ENCODE measurements at places on chromosomes 1 and 21.

DNA sequence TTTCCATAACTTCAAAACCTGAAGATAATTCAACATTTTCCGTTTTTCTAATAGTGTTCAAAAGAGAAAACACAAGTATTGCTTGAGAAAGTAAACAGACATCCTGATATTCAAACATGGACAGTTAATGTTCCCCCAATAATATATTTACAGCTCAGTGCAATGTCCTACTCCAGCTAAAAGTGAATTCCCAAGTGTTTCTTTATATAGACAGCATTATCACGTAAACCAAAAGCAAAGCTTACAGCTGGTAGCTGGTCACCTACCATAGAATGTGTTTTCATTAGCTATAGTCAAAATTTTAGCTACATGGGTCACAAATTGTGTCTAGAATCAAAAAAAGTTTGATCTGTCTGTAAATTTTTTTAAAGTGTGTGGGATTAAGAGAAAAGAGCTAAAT, 34.9 kb downstream of the WLS start:
- DNase-seq = no peak

DNA sequence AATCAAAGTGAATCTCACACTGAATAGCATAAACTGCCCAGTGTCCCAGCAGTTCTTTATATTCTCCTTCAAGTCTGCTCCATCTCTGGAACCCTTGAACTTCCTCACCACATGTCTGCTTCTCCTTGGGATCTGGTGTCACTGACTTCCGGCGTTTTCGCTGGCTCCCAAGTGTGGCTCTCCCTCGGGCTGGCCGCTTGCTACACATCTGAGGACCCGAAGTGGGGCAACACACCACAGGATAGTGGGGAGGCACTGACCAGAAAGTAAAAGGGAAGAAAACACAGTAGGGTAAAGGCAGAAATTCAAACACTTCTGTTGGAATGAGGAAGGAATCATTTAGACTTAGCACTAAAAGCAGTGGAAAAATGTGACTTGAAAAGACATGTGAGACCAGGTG, 5.1 kb downstream of the NIT1 start:
- DNase-seq = no peak

DNA sequence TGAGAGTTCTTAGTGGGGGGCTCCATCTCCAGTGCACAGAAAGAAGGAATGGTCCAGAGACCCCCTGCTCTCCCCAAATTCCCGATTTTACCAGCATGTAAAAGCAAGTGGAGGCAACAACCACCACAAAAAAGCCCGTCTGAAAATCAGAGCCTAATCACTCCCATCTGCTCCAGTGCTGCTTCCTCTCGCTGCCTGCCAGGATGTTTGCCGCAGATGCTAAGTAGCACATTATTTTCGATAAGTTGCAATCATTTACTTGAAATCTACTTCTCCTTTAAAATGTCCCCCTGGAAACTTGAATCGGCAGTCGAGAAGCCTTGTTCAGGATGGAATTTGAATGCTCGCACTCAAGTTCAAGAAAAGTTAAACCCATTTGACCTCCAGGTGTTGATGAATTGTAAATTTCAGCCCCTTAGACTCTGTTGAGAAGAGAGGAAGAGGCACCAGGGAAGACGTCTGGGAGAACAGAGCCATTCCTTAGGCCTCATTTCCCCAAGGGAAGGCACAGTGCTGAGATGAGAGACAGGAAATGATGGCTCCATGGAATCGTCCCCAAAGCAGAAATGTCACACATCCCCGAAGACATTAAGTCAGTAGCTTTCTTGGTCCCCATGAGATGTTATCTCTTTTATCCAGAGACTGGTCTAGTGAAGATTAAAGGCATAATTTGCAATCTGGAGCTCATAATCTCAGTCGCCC, 221.3 kb downstream of the PBX1 start:
- DNase-seq = no peak

- DNase-seq = no peak
Measured at GRCh38 chr1:3541936-3542335, 69.4 kb downstream of the MEGF6 start.

DNA sequence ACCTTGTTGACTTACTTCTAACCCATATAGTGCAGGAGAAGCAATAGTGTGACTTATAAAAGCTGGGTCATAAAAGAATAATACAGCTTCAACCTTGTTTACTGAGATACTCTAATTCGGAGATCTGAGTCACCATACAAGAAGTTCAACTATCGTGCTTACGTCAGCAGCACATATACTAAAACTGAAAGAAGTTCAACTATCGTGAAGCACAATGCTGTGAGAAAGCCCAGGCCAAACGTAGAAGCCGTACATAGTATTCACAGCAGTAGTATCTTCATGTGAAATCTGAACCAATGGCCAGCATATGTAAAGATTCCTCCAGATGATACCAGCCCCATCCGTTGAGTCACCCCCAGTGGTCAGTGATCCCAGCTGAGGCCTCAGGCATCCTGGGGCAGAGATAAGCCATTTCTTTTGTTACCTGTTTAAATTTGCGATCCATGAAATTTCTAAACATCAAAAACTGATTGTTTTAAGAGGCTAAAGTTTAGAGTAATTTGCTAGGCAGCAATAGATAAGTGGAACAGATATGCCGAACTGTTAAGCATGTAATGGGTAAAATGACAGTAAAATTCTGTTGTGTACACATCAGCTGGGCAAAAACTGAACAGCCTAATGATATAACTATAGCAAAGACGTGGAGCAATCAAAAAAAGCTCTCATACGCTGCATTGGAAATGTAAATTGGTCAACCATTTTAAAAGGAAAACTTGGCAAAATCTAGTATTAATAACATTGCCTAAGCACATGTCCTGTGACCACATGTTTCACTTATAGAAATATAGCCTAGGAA, 53.9 kb upstream of the SAMD13 start:
- DNase-seq = no peak

DNA sequence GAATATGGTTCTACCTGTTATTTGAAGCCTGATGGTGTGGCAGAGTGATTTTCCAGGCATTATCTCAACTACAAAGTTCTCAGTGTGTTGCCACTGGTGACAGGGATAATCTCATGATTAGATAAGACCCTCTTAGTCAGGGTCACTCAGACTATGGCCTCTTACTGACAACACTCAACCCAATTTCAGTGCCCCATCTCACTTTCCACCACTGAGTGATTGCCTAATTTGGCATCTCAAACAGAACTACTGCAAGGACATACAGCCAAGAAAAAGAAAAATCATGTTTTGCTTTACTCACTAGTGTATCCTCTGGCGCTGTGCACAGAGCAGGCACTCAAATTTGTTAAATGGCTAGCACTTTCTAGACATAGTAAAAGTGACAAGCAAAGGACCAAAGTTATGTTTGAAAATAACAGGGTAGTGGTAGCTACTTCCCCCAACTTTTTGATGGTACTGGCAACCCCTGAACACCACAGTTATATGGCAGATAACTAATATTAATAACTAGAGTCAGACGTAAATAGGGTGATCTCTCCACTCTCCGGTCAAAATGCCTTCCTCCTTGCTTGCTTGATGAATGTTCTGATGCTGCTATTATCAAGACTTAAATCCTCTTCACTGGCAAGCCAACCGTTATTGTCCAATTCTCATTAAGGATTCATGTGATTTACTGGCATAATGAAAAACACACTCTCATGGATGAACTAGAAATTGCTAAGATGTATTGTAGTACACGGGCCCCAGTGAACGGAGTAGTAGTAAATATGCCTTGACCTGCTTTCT, 37.1 kb upstream of the SLC30A10 start:
- no peak for DNase-seq

GRCh38 chr1:37793773-37794371, at the start of gene MANEAL:
Gene MANEAL, plus strand, starts transcription at chr1:37793847. Its CDS starts 336 bp downstream, at chr1:37794183.
- peak; percentile 67 for DNase-seq

GRCh38 chr1:206685769-206686477, 1.2 kb downstream of the MAPKAPK2 start:
- peak; percentile 40 for DNase-seq

GRCh38 chr1:108200687-108201051, 526 bp upstream of the SLC25A24 start:
- DNase-seq = no peak

DNA sequence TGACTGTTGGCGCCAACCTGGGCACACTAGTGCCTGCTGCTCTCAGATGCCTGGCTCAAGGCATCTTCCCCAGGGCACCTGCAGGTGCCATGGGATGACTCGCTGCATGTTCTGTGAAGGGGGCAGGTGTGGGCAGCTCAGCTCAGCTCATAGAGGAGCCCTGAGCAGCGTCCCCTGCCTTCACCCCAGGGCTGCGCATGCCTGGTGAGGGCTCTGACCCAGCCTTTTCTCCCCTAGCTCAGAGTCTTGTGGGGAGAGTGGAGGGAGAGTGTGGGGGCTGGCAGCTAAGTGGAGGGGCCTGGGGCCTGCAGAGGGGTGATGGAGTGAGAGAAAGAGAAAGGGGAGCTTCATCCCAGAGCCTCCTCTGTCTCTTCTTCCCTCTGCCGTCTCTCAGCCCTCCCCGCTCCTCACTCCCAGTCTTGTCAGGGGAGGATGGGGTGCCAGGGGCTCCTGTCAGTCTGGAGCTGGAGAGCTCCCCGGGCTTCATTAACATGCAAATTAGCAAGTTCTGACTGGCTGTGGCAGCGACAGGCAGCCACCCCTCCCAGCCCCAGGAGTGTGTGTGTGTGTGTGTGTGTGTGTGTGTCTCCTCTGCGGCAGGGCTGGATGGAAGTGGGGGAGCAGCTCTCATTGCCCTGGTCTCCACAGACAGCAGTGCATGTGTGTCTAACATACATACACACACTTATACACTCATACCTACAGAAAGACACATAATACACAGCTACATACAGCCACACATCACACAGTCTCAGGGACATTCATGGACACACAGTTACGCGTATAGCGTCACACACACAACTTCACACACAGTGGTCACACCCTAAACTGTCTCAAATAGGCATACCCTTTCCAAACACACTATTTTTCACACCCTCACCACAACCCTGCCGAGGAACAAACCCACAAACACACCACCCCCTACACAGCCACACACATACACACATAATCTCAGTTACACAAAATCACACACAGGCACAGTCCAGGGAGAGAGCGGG, 34.0 kb downstream of the FOXO6 start:
- no peak for DNase-seq

- no peak for DNase-seq
Measured at GRCh38 chr1:91733108-91733710, 152.7 kb downstream of the TGFBR3 start.

- no peak for DNase-seq
Measured at GRCh38 chr1:94970783-94971182, 43.9 kb upstream of the CNN3 start.

DNA sequence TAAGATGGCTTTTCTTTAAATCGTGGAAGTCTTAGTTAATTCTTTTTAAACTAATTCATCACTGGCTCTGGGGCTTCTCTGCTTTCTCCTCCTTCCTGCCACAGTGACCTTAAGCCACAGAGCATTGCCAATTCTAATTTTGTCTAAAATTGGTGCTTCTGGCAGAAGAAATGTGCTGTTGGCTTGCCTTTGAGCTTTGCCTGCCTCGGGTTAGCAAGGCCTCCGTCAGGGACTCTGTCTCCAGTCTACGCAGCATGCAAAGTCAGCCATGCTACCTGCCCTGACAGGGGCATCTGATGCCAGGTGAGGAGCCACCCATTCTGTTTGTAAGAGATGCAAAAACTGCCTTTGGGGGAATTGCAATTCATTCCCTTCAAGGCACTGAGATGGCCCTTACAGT, 25.2 kb downstream of the CLDN14 start:
- no peak for DNase-seq

DNA sequence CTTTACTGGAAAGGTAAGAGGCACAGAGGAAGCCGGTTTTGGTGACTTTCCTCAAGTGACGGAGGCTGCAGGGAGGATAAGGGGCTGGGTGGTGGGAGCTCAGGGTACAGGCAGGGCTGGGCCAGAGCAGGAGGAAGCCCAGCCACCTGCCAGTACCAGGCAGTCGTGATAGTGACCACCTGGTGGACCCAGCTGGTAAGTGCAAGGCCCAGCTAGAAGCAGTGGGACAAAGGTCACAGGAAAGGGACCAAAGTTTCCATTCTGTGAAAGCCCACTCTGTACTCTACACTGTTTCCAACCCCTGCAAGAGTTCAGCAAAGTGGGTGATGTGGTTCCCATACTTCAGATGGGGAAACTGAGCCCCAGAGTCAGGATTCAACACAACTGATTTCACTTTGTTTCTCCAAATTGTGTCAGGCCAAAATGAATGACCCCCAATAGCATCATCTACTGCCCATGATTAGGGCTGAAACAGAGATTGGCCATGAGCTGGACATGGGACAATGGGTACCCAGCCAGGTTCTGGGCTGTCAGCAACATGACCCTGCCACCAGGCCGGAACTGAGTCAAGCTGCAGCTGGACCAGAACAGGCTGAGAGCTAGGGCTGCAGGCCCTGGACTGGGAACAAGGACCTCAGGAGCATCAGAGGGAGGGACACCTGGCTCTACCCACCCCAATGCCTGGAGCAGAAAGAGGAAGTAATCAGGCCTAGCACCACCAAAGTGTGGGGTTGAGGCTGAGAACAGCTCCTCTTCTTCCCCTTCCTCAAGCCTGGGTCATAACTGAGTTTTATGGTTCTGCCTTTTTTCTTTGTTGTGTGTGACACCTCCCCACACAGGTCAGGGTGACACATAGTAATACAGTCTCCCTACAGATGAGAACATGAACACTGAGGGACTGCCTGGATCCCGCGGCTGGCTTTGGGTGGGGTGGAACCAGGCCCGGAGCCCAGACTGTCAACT, 50.2 kb downstream of the KCNN3 start:
- DNase-seq = peak; percentile 17

DNA sequence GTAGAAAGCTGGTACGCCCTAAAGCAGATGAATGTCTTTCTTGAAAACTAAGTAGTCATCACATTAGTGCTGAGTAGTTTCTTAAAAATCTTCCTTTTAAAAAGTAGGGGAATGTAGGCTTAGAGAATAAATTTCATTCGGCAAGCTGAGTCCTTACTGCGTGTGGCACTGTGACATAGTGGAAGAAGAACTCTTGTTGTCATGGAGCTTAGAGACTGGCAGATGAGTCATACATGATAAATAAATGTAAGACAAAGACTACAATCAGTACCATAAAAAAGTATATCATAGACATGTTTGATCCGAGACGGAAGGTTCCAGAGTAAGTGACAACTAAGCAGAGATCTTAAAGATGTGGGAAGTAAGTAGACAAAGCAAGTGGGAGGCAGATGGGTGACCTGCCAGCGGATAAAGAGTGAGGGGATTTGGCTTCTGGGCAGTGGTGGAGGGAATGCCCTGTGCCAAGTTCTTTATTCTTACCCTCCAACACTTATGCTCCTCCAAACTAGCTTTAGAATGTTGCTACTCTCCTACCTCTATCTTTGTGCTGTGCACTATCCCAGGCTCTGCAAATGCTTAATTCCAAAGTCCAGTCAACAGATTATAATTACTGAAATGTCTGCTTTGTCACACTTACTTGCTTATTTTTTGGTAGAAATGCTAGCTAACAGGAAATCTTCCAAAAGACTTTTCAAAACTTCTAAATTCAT, 608.5 kb upstream of the USP24 start:
- no peak for DNase-seq

- no peak for DNase-seq
Measured at GRCh38 chr1:203031467-203031866, 5.2 kb downstream of the PPFIA4 start.

GRCh38 chr1:67572594-67573221, 112.3 kb upstream of the GADD45A start:
- DNase-seq = no peak

- DNase-seq = no peak
Measured at GRCh38 chr1:163872067-163872466, 550.3 kb downstream of the NUF2 start.

GRCh38 chr21:45450423-45451090, 45.6 kb downstream of the COL18A1 start:
- DNase-seq = no peak

- DNase-seq = no peak
Measured at GRCh38 chr1:184945678-184946412, 28.5 kb downstream of the NIBAN1 start.

GRCh38 chr1:216523449-216524190, 100.4 kb upstream of the USH2A start:
- no peak for DNase-seq

Data from CD4-positive, alpha-beta T cell (primary cell).